ENCODE measurements at places on chromosomes 4 and X.

- DNase-seq = no peak
Observed at GRCh38 chrX:18748499-18748898, 41.1 kb downstream of the PPEF1 start.

DNA sequence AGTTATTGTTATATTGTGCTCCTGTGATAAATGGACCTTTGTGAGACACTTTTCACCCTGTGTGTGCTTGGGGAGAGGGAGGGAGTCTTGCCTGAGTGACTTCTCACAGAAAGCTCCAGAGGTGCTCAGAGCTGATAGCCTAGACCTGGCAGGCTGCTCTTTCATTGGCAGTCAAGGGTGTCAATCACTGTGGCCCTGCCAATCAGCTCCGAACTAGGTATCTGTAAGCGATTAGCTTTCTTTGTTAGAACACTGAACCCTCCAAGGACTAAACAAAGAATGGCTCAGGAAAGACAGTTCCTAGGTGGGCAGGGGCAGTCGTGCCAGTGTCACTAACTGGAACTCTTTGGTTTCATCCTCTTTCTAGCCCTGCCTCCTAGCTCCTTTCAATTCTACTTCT is 2.7 kb upstream of the NALF2 start:
- DNase-seq = no peak

DNA sequence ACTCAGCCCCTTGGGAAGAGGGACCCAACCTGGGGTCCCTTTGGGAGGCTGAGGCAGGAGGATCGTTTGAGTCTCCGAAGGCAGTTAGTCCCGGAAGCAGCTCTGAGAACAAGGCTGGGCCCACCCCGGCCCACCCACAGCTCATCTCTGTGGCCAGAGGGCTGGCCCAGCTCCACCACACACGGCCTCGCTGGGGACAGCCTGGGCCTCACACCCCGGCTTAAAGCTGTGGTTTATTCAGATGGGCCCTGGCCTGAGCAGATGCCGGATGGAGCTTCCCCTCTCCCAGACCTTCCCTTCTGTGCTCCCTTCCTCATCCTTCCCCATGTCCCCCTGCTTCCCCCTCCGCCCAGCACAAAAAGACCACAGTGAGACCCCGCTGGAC is 54.4 kb downstream of the FAM53A start:
- DNase-seq = no peak

DNA sequence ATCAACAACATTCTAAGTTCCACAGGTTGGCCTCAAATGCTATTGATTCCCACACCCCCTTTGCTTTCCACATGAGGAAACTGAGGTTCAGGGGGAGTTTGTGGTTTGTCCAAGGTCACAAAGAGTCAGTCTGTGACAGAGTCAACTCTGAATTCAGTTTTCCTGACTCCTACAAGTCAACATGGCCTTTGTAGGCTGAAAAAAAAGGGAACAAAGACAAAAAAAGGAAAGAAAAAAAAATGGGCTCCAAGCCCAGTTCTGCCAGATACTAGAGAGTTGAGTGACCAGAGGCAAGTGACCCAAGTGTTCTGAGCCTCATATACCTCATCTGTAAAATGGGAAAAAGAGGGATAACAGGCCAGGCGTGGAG is 16.5 kb upstream of the PIM2 start:
- DNase-seq = no peak

GRCh38 chr4:162016219-162016618 is 147.6 kb downstream of the FSTL5 start:
- DNase-seq = no peak

- DNase-seq = no peak
Observed at GRCh38 chr4:129246910-129247461, 151.0 kb downstream of the C4orf33 start.

DNA sequence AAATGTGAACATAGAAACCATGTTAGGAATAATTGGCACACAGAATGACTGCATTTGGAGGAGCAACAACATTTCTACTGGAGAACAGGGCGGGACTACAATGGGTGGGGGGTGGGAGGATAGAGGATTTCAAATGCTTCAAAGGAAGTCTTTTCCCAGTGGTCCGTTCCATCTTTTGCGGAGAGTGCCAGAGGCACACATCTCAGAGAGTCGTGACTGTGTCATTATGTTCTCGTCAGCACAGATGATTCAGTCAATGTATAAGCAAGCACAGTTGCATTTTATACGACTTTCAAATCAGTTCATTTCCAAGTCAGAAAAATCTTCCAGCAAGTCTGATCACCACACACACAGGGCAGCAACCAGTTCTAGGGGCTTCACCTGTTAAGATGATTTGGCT is 22.7 kb upstream of the GPR50 start:
- DNase-seq = no peak

GRCh38 chr4:89357787-89358186 is 50.2 kb upstream of the GPRIN3 start:
- DNase-seq = no peak

DNA sequence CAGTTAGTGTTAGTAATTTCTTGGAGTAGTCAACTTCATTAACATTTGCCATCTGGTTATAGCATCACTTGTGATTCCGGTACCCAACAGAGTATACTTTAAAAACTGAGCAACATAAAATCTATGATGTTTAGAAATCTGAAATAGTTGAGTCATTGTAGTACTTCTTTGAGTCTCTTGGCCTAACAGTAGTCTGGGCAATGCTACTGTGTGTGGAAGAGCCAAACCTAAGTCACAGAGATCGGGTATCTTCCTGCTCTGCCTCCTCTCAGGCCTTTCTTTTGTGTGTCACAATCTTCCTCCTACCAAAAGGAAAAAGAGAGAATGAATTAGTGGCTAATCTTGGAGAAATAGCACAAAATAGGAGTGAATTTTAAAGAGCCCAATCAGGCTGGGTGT is 25.5 kb downstream of the DCUN1D4 start:
- DNase-seq = no peak

GRCh38 chrX:78658845-78659744 is at the start of gene RTL3:
RTL3 (minus strand) TSS chrX:78659328; CDS start chrX:78658420, 908 bp downstream.
- no peak for DNase-seq

- no peak for DNase-seq
Observed at GRCh38 chr4:77582156-77582555, 23.5 kb upstream of the CXCL13 start.

GRCh38 chr4:129223945-129224344 is 128.0 kb downstream of the C4orf33 start:
- DNase-seq = no peak

DNA sequence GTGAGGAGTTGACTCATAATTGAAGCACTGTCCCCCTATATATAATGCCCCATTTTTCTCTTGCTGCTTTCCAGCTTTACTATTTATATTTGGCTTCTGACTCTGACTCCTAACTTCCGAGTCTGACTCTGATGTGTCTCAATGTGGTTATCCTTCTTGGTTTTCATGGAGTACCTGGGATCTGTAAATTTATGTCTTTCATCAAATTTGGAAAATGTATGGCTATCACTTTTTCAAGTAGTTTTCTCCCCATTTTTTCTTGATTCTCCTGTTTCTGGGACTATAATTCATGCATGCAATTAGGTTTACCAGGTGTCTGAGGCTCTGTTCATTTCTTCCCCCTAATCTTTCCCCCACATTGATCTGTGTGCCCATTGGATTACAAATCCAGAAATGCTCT is 156.8 kb upstream of the SFRP2 start:
- DNase-seq = no peak

GRCh38 chrX:38941675-38942074 is 140.4 kb downstream of the MID1IP1 start:
- DNase-seq = no peak

GRCh38 chrX:136910565-136911035 is 30.1 kb upstream of the RBMX start:
- no peak for DNase-seq

DNA sequence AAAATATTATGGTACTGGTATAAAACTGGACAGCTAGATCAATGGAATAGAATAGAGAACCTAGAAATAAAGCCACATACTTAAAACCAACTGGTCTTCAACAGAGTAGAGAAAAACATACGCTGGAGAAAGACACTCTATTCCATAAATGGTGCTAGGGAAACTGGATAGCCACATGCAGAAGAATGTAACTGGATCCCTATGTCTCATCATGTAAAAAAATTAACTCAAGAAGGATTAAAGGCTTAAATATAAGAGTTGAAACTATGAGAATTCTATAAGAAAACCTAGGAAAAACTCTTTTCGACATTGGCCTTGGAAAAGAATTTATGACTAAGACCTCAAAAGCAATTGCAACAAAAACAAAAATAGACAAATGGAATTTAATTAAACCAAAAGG is 114.6 kb downstream of the PCDH18 start:
- no peak for DNase-seq

GRCh38 chr4:139957065-139957464 is 196.9 kb downstream of the MAML3 start:
- DNase-seq = no peak

GRCh38 chr4:138948918-138949317 is 66.7 kb upstream of the NOCT start:
- DNase-seq = no peak

- no peak for DNase-seq
Observed at GRCh38 chr4:104345598-104346242, 149.0 kb downstream of the CXXC4 start.

DNA sequence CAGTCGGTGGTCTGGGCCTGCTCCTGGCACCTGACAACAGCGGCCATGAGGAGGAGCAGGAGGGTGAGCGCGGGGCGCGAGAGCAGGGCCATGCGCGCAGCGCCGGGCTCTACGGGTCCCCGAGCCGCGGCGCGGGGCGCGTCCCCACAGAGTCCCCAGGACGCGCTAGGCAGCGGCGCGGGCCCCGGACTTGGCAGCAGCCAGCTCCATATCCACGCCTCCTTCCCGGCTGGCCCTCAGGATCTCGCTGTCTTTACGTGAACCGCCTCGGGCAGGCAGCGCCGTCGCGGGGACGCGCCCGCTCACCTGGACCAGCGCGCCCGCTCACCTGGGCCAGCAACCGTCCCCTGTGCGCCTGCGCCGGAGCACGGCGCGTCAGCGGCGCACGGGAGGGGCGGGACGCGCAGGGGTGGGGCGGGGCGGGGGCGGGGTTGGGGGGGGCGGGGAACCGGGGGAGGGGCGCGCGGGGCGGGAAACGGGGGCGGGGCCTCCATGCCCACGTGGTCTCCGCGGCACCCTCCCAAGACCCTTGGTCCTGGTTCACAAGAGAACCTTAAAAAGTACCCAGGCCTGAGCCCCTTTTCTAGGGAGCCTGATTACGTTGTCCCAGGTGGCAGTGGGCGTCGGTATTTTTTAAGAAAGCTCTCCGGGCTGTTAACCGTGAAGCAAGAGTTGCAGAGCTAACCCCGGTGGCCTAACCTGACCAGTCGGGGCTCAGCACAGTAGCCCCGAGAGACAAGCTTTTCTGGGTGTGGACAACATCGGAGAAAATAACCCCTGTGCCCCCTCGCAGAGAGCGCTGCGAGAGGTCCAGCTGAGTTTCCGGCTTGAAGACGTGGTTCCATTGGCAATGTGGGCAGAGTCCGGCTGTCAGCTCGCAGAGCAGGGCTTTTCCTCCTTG is at the start of gene PLA2G12A:
Gene PLA2G12A, minus strand, starts transcription at position 353 of the 901 bp plus-strand sequence. Its CDS starts 261 bp downstream, at position 92.
- DNase-seq = peak; percentile 17

- no peak for DNase-seq
Observed at GRCh38 chrX:15033917-15034316, 160.7 kb downstream of the MOSPD2 start.

DNA sequence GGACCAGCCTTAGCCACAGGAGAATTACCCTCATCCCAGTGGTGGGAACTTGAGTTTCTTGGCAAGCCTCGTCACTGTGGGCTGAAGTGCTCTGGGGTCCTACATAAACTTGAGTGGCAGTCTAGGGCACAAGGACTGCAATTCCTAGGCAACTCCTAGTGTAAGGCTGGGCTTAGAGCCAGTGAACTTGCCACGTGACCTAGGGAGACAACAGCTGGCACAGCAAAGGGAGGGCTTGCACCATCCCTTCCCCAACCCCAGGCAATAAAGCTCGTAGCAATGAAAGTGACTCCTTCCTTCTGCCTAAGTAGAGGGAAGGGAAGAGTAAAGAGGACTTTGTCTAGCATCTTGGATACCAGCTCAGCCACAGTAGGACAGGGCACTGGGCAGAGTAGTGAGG is 81.8 kb downstream of the TEX11 start:
- DNase-seq = no peak

- DNase-seq = peak; percentile 15
Observed at GRCh38 chr4:177250056-177250696, 59.5 kb upstream of the NEIL3 start.

DNA sequence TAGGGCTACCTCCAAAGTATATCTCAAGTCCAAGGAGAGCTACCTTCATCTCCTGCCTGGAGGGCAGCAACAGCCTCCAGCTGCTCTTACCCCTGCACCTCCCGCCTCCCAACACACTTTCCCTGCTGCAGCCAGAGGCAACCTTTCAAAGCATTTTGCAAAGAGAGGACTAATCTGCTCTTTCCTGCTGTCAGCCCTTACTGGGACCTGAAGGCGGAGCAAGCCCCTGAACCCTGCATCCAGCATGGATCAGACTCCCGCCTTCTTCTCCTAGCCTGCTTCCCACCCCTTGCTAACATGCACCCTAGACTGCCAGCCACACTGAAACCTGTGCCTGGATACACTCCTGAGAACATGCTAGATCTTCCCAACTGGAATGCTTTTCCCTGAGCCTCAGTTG is 37.7 kb upstream of the VMA21 start:
- no peak for DNase-seq
